ENCODE measurements at places on chromosomes 7 and 10. TPM values are rescaled to one million over a fixed set of nuclear protein-coding genes. Genes with fewer than 3 reads are reported as not detected.

- no peak for DNase-seq
Observed at GRCh38 chr7:27046854-27047549, 48.8 kb downstream of the HOXA1 start.

SLIT1 gene
- 0.15 TPM for total RNA-seq

- DNase-seq = no peak
Observed at GRCh38 chr10:98363220-98363619, 51.8 kb downstream of the PYROXD2 start.

GRCh38 chr10:12638781-12639180 lies 289.4 kb downstream of the CAMK1D start:
- no peak for DNase-seq

DNA sequence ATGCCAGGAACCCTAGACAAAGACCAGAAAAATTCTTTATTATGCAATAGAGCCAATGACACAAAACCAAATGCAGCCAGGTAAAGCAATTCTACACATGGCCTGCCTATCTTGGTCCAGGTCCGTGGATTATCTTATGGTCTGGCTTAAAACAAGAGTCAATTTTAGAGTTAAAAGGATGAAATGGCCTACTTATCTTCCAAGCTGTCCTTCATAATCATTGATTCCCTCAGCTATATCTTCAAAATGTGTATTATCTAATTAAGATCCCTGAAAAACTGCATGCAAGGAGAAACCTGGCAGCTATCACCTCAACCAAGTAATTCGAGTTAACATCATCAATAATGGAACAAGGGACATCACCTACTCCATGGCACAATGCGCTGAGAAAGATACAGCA lies 479.4 kb upstream of the NRP1 start:
- no peak for DNase-seq

DNA sequence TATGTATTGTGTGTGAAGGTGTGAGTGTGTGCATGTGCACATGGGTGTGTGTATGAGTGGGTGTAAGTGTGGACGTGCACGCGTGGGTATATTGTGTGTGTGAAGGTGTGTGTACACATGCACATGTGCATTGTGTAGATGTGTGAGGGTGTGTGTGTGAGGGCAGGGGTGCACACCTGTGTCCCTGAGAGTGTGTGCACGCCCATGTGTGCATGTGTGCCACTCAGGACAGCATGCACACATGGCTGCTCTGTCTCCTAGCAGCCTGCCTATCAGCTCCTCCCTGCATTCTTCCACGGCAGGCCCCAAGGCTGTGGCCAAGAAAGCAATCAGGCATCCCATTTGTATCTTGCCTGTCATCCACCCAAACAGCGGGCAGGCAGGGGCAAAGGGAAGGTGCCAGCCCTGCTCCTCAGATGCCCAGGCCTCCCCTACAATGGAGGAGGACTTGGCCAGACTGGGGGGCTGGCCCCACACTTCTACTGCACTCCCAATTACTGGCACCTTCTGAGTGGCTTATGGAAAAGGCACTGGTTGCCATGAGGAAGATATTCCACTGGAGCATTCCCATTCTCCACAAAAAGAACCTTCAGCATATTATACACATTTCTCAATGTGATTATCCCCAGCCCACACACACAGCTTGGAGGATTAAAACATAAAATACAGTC lies 380.4 kb upstream of the ZMIZ1 start:
- DNase-seq = no peak

- DNase-seq = no peak
Observed at GRCh38 chr7:69060516-69060915, 537.8 kb upstream of the AUTS2 start.

GRCh38 chr7:29922921-29923700 lies 66.5 kb downstream of the SCRN1 start:
- no peak for DNase-seq

DNA sequence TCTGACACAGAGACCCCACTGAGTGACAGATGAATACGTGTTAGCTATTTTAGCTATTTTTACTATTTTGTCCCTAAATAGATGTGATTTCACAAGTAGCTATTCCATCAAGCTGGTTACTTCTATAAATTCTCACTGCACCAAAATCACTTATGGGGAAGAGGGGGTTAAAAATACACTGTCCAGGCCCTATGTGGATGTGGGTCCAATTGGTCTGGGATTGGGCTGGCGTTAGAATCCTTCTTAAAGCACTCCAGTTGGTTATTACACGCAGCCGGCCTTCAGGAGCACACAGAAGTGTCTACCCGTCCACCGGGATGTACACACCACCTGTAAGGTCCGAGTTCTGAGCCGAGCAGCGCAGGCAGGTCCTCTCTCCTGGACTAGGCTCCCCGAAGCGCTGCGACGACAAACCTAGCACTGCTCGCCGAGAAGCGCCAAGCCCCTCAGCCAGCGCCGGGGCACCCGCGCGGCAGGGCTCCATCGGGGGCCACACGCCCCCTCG lies 222.3 kb upstream of the MKLN1 start:
- no peak for DNase-seq

Measured in GM12878 (cell line).